Body of pancreas (tissue), 4 donors: ENCODE measurements at places on chromosomes 1 and 21. TPM values are rescaled to one million over a fixed set of nuclear protein-coding genes. Genes with fewer than 3 reads are reported as not detected.
A peak's percentile ranks its signal among the peaks of the same experiment; 100 is the strongest.

The FAM72C gene
- not detected for total RNA-seq

GRCh38 chr1:49854741-49855140 lies 169.0 kb downstream of the AGBL4 start:
- H3K27me3 ChIP-seq: no peaks in the 10 kb centered on the region
- H3K4me1 ChIP-seq: no peaks in the 10 kb centered on the region
- no peaks in the 10 kb centered on the region for H3K36me3 ChIP-seq
- no peak for DNase-seq

The SLC44A5 gene
- 3.6 TPM for total RNA-seq

DNA sequence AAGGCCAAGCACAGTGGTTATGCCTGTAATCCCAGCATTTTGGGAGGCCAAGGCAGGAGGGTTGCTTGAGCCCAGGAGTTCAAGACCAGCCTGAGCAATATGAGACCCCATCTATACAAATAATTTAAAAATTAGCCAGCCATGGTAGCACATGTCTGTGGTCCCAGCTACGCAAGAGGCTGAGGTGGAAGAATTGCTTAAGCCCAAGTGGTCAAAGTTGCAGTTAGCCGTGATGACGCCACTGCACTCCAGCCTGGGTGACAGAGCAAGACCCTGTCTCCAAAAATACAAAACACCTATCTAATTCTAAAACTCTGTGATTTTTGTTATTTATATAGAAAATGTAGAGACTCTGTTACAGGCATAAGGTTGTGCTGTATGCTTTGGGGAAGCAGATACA lies 44.2 kb upstream of the ZYG11A start:
- no peaks in the 10 kb centered on the region for H3K27me3 ChIP-seq
- DNase-seq: no peak
- no peak overlapping the region for H3K27ac ChIP-seq
- no peak overlapping the region for H3K4me3 ChIP-seq
- H3K36me3 ChIP-seq: no peaks in the 10 kb centered on the region

The KRTAP19-3 gene
- not detected for total RNA-seq

The S100A7A gene
- total RNA-seq: not detected

The NUP210L gene
- not detected for total RNA-seq

The OR2M2 gene
- not detected for total RNA-seq

DNA sequence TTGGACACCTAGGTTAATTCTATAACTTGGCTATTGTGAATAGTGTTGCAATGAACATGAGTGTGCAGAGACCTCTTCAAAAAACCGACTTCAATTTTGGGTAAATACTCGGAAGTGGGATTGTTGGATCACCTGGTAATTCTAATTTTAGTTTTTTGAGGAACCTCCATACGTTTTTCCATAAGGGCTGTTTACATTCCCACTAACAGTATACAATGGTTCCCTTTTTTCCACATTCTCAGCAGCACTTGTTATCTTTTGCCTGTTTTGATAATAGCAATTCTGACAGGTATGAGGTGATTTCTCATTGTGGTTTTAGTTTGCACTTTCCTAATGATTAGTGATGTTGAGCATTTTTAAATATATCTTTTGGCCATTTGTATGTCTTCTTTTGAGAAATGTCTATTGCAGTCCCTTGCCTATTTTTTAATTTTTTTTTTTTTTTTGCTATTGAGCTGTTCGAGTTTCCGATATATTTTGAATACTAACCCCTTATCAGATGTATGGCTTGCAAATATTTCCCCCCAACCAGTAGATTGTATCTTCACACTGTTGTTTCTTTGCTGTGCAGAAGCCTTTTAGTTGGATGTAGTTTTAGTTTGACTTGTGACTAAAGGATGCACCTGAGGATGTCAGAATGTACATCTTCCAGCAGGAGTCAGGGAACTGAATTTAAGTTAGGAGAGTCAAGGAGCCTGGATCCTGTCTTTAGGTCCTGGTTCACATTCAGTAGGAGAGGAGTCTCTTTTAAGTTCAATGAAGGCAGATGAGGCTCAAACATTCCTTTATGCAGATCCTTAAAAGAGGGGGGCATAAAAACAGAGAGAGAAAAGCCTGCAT lies 120.0 kb downstream of the S1PR1 start:
- H3K27ac ChIP-seq: no peak overlapping the region
- no peaks in the 10 kb centered on the region for H3K27me3 ChIP-seq
- no peak for DNase-seq
- H3K4me3 ChIP-seq: no peak overlapping the region
- no peaks in the 10 kb centered on the region for H3K4me1 ChIP-seq
- no peaks in the 10 kb centered on the region for H3K36me3 ChIP-seq

The SERTAD4 gene
- not detected for total RNA-seq

DNA sequence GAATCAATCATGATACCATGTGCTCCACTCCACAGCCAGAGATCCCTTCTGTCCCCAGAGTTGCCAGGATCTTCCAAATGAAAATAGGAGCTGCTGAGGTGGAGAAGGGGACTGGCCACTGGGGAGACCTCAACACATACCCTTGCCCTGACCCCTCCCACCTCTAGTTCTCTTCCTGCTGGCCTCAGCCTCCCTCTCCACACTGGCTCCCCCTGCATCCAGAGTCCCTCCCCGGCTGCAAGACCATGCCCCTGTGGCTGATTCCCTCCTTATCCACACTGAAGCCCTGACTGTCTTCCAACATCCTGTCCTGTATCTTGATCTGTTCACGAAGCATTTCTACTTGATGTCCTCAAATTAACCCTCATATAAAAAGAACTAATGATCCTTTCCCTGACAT lies 21.1 kb upstream of the CDK18 start:
- no peaks in the 10 kb centered on the region for H3K36me3 ChIP-seq
- DNase-seq: no peak
- H3K4me1 ChIP-seq: peaks cover 13% of the 10 kb centered on the region

The VWA5B1 gene
- not detected for total RNA-seq

DNA sequence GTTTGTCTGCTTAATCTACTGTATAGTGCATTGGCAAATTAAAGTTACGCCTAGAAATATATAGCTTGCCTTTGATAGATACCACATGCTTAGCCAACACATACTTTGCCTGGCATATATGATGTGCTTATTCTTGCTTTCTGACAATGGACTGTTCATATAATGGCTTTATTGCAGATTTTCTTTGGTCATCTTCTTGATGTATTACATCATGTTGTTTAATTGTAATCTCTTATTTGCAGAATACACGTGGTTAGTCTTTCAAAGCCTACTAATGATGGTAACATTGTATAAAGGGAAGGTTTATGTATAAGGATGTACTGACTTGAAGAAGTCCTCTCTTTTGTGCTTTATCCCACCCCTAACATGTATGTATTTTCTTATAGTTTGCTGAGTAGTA lies 201.5 kb downstream of the PDE4B start:
- H3K4me3 ChIP-seq: no peak overlapping the region
- no peak overlapping the region for H3K27ac ChIP-seq
- DNase-seq: no peak
- H3K4me1 ChIP-seq: no peaks in the 10 kb centered on the region

- peaks cover 15% of the 10 kb centered on the region for H3K4me1 ChIP-seq
- no peaks in the 10 kb centered on the region for H3K27me3 ChIP-seq
- no peak overlapping the region for H3K27ac ChIP-seq
- H3K4me3 ChIP-seq: no peak overlapping the region
Measured at GRCh38 chr1:6960860-6961259, 175.6 kb downstream of the CAMTA1 start.

GRCh38 chr21:16663436-16663835 lies 849.4 kb upstream of the CXADR start:
- no peaks in the 10 kb centered on the region for H3K36me3 ChIP-seq
- no peaks in the 10 kb centered on the region for H3K4me1 ChIP-seq
- no peak for DNase-seq
- no peak overlapping the region for H3K4me3 ChIP-seq
- H3K27ac ChIP-seq: no peak overlapping the region

The SNX7 gene
- total RNA-seq: 8.6 TPM

- no peak overlapping the region for H3K4me3 ChIP-seq
- DNase-seq: peak; percentile 97
- H3K27me3 ChIP-seq: no peaks in the 10 kb centered on the region
- peak overlapping the region; percentile 96 for H3K27ac ChIP-seq
- H3K4me1 ChIP-seq: peaks cover 62% of the 10 kb centered on the region
Measured at GRCh38 chr1:21623410-21623961, 45.7 kb downstream of the RAP1GAP start.

DNA sequence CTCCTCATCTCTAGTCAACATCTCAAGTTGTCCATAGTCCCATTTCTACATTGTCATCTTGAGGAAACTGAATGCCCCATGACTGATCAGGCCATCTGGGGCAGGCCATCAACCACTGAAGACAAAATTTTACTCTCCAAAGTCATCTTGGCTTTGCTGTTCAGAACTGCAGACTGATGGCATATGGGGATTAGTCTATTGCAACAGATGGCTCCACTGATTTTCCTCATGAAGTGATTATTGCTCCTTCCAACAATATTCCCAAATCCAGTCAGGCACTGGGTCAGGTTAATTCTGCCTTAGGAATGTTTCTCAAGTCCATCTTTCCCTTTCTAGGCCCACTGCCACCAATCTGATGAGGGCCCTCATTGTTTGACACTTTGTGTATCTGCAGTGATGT lies 101.7 kb downstream of the ESRRG start:
- H3K27ac ChIP-seq: no peak overlapping the region
- H3K4me1 ChIP-seq: no peaks in the 10 kb centered on the region
- no peak for DNase-seq
- no peak overlapping the region for H3K4me3 ChIP-seq
- H3K27me3 ChIP-seq: no peaks in the 10 kb centered on the region
